ENCODE measurements at places on chromosomes 3 and 15. TPM values are rescaled to one million over a fixed set of nuclear protein-coding genes. Genes with fewer than 3 reads are reported as not detected.

GRCh38 chr3:183799461-183799860 lies 25.9 kb downstream of the MAP6D1 start:
- H3K4me1 ChIP-seq, result no peaks in the 10 kb centered on the region
- peaks cover 39% of the 10 kb centered on the region for H3K36me3 ChIP-seq
- H3K27ac ChIP-seq, result no peak overlapping the region
- no peaks in the 10 kb centered on the region for H3K27me3 ChIP-seq

DNA sequence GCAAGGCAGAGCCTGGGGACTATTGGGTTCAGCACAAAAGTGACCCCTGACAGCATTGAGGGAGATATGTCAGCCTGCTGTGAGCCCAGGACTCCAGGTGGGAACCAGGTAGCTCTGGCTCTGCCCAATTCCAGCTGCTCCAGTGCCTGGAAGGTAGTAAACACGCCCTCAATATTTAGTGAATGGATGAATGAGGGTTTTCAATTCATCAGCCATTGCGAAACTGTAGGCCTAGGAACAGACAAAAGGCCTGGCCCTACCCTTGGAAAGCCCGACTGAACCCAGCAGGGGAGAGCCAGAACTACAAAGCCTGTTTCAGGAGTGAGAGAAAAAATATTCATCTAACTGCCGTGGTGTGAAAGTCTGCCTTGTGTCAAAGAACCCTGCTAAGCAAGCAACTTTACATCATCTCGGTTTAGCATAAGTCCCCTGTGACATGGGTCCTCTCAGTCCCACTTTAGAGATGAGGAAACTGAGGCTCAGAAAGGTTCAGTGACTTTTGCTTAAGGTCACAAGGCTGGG lies 8.1 kb upstream of the CSK start:
- no peak overlapping the region for H3K4me3 ChIP-seq
- H3K27me3 ChIP-seq, result peaks cover 8% of the 10 kb centered on the region
- peaks cover 17% of the 10 kb centered on the region for H3K4me1 ChIP-seq
- no peak for DNase-seq
- H3K27ac ChIP-seq, result no peak overlapping the region
- H3K36me3 ChIP-seq, result no peaks in the 10 kb centered on the region

DNA sequence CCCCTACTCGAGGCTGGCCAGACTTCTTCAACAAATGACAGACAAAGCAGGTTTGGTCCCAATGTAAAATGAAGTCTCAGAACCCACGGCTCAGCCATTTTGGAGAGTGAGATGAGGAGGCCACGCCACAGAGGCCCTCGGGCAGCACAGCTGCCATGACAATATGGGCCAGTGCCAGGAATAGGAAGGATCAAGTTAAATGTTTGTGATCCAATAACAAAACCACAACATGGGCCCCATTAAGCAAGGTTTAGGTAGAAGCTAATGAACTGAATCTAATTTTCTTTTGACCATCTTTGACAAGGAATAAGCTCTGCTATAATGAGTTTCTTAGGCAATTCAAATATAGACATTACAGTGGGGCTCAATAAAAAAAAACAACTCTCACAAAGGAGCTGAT lies 52.6 kb downstream of the RFTN1 start:
- no peak overlapping the region for H3K27ac ChIP-seq
- H3K4me1 ChIP-seq, result peaks cover 13% of the 10 kb centered on the region
- H3K36me3 ChIP-seq, result peaks cover 13% of the 10 kb centered on the region
- no peak overlapping the region for H3K4me3 ChIP-seq
- peaks cover 2% of the 10 kb centered on the region for H3K27me3 ChIP-seq

DNA sequence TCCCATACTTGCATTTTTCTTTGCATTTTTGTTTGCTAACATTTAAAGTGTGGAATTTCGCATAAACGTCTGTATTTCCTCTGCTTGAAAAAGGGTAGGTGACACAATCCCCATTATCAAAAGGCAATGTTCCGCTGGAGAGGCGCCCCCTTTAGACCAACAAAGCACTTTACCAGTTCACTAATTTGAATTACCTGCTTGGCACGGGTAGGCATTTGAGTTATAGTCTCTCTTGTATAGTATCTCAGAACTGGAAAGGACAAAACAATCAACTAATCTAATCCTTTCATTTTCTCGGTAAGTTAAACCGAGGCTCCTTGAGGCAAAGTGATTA lies 775 bp upstream of the CCDC39 start:
- H3K4me1 ChIP-seq, result peaks cover 12% of the 10 kb centered on the region
- H3K36me3 ChIP-seq, result no peaks in the 10 kb centered on the region
- H3K4me3 ChIP-seq, result peak overlapping the region; percentile 88
- DNase-seq, result peak; percentile 31

DNA sequence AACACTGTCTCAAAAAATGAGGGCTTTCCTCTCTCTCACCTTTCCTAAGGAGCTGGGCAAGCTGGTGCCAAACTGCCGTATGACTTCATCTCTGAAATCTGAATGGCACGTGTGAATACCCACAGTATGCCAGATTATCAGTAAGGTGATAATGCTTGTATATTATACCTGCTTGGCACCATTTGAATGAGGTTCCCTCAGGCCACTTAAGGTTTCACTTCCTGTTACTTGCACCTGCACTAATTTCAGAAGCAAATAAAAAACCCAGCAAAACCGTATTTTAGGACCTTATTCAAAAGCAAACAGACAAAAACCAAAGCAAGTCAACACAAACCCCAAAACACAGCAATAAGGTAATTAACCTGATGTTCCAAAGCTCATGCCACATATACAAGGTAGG lies 19.7 kb downstream of the FOXP1 start:
- H3K36me3 ChIP-seq, result peaks cover 25% of the 10 kb centered on the region
- no peak overlapping the region for H3K4me3 ChIP-seq
- no peak for DNase-seq
- H3K27me3 ChIP-seq, result no peaks in the 10 kb centered on the region
- peaks cover 41% of the 10 kb centered on the region for H3K4me1 ChIP-seq

DNA sequence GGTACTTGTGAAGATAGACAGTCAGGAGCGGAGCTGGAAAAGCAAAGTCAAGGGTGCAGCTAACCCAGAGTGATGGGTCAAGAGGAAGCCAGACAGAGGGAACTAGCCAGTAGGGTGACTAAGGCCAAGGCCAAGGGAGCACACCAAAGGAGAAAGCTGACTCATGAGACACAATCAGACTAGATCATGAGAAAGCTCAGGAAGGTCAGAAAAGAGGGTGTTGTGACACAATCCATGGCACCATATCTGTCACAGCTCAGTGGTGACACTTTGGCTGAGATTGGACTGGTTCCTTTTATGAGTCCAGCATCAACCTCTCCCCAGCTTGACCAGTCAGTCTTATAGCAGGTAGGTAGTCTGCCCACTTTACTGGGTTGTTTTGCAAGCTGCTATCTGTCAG lies 22.2 kb downstream of the P2RY1 start:
- no peak for DNase-seq
- H3K4me1 ChIP-seq, result no peaks in the 10 kb centered on the region
- no peak overlapping the region for H3K27ac ChIP-seq
- H3K4me3 ChIP-seq, result no peak overlapping the region
- no peaks in the 10 kb centered on the region for H3K36me3 ChIP-seq

GRCh38 chr3:68757157-68757556 lies 175.2 kb downstream of the TAFA4 start:
- H3K27ac ChIP-seq, result no peak overlapping the region
- no peaks in the 10 kb centered on the region for H3K36me3 ChIP-seq
- no peaks in the 10 kb centered on the region for H3K27me3 ChIP-seq
- no peak overlapping the region for H3K4me3 ChIP-seq
- DNase-seq, result no peak

DNA sequence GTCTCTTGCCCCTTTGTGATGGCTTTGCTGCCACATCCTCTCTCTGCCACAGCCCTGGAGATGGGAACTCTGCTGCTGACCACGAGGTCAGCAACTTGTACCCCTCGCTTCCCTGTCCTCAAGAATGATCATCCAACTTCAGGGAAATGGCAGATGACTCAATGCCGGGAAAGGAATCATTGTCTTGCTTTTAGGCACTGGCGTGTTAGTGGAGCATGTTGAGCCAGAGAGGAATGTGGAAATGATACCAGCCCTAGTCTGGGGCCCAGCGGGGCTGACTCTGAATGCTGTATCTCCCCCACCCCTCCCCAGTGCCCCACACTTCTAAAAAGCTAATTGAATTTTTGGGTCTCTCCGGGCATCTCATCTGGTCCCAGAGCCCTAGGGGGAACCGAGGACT lies 184.9 kb upstream of the BHLHE40 start:
- H3K36me3 ChIP-seq, result peaks cover 5% of the 10 kb centered on the region
- peaks cover 13% of the 10 kb centered on the region for H3K4me1 ChIP-seq
- H3K27me3 ChIP-seq, result peaks cover 14% of the 10 kb centered on the region
- no peak overlapping the region for H3K4me3 ChIP-seq
- H3K27ac ChIP-seq, result no peak overlapping the region

DNA sequence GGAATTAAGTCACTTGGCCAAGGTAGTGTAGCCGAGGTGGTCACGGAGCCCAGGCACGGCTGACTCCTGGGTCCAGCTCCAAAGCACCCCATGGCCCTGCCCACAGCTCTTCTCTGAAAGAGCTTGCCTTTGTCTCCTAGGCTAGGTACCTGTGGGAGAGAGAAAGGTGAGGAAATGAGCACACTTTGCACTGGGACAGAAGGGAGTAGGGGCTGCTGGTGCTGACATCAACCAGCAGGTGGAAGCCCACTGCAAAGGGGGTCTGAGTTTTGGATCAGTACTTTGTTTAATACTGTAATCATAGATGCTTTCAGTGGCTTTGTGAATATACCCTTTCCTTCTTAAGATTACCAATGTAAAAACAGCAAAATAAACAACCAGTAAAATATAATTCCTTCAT lies 128.3 kb upstream of the EIF1B start:
- H3K4me1 ChIP-seq, result no peaks in the 10 kb centered on the region
- no peak overlapping the region for H3K27ac ChIP-seq
- H3K36me3 ChIP-seq, result no peaks in the 10 kb centered on the region
- no peak overlapping the region for H3K4me3 ChIP-seq
- peaks cover 17% of the 10 kb centered on the region for H3K27me3 ChIP-seq

DNA sequence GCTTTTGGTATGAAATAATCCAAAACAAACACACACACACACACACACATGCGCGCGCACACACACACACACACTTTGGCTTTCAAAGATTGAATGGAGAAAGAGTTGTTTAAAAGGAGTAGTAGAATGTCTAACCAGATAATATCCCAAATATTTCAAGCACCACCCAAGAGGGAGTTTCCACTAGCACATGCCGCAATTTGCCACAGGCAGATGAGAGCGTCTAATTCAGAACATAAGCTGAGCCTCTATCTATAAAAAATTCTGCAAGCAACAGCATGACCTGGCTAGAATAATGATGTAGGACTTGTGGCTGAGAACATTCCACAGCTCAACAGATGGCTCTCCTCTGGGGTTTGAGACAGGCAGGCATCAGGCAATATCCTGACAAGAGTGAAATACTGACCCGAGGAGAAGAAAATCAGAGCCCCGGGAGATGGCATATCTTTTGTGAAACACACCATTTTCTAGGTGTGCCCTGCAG lies 302.5 kb upstream of the GADL1 start:
- H3K36me3 ChIP-seq, result no peaks in the 10 kb centered on the region
- H3K27me3 ChIP-seq, result peaks cover 2% of the 10 kb centered on the region
- H3K4me1 ChIP-seq, result peaks cover 8% of the 10 kb centered on the region
- DNase-seq, result peak; percentile 56
- H3K4me3 ChIP-seq, result no peak overlapping the region

DNA sequence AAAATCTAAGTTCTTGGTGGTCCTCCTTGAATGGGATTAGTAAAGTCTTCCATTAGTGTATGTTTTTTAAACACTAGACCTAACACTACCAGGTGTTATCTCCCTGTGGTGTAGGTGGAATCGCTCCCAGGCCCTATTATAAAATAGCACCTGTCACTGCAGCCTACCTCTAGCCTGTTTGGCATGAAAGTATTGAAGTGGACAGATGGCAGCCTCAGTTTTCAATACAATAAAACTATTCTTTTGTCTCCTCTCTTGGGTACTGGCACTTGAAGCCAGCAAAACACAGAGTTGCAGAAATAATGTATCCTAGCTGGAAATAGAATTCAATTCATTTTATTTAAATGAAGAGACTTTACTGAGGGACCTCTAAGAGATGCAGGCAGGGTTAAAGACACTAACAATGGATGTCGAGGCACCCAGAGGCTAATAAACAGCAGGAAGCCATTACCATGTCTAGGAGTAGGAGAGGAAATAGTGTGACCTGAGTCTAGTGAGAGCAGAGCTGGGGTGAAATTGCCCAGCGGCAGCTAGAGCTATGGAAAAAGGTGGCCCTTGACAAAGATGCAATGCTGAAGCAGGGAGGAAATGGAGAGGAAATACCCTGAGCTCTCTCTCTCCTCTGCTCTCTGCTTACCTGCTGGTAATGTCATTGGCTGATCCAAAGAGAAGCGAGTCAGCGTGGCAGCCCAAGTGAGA lies 49.1 kb upstream of the TMEM158 start:
- H3K4me3 ChIP-seq, result no peak overlapping the region
- peaks cover 4% of the 10 kb centered on the region for H3K27me3 ChIP-seq
- no peak overlapping the region for H3K27ac ChIP-seq
- no peak for DNase-seq

GRCh38 chr15:55496716-55497115 lies 11.3 kb downstream of the DNAAF4 start:
- no peak for DNase-seq
- no peaks in the 10 kb centered on the region for H3K27me3 ChIP-seq
- peaks cover 9% of the 10 kb centered on the region for H3K4me1 ChIP-seq
- no peak overlapping the region for H3K27ac ChIP-seq

- H3K4me3 ChIP-seq, result no peak overlapping the region
- no peak for DNase-seq
- H3K4me1 ChIP-seq, result no peaks in the 10 kb centered on the region
- peaks cover 11% of the 10 kb centered on the region for H3K27me3 ChIP-seq
Measured at GRCh38 chr15:45384700-45385099, 6.4 kb upstream of the GATM start.

- H3K4me1 ChIP-seq, result peaks cover 10% of the 10 kb centered on the region
- no peaks in the 10 kb centered on the region for H3K27me3 ChIP-seq
- H3K4me3 ChIP-seq, result no peak overlapping the region
- no peak overlapping the region for H3K27ac ChIP-seq
- DNase-seq, result no peak
Measured at GRCh38 chr15:87477026-87477425, 779.5 kb downstream of the NTRK3 start.

GRCh38 chr3:4983739-4984510 lies 4.7 kb downstream of the BHLHE40 start:
- H3K4me1 ChIP-seq, result peaks cover 72% of the 10 kb centered on the region
- no peaks in the 10 kb centered on the region for H3K27me3 ChIP-seq
- peaks cover 21% of the 10 kb centered on the region for H3K36me3 ChIP-seq
- H3K27ac ChIP-seq, result peak overlapping the region; percentile 76
- H3K4me3 ChIP-seq, result peak overlapping the region; percentile 75

GRCh38 chr15:83292317-83292716 lies 7.9 kb upstream of the BNC1 start:
- no peaks in the 10 kb centered on the region for H3K36me3 ChIP-seq
- peak overlapping the region; percentile 50 for H3K4me3 ChIP-seq
- H3K4me1 ChIP-seq, result peaks cover 55% of the 10 kb centered on the region
- peaks cover 3% of the 10 kb centered on the region for H3K27me3 ChIP-seq
- H3K27ac ChIP-seq, result peak overlapping the region; percentile 50

Gene CACNA2D2
- not detected for total RNA-seq

Gene GOLGA6L7
- not detected for total RNA-seq

Gene ARPP21
- not detected for total RNA-seq

Gene TRPC1
- 10.6 TPM for total RNA-seq

Gene FBXO40
- not detected for total RNA-seq

Gene THAP10
- total RNA-seq, result 5.1 TPM

Gene GOLGA6A
- total RNA-seq, result not detected

Gene DGKG
- 0.54 TPM for total RNA-seq

Gene GPR149
- not detected for total RNA-seq

Gene TNIK
- 10.6 TPM for total RNA-seq

Gene HTR3E
- total RNA-seq, result not detected

Gene NR2E3
- total RNA-seq, result not detected

Gene NEDD4
- 37.0 TPM for total RNA-seq

Gene GOLGA8G
- not detected for total RNA-seq

Data from HFFc6 (cell line).